Activated T-helper 9 cell treated with anti-CD3 and anti-CD28 coated beads, Interleukin-2, amount 50 U/mL, for 16 hours (primary cell): ENCODE measurements at places on chromosomes 6 and 20.

DNA sequence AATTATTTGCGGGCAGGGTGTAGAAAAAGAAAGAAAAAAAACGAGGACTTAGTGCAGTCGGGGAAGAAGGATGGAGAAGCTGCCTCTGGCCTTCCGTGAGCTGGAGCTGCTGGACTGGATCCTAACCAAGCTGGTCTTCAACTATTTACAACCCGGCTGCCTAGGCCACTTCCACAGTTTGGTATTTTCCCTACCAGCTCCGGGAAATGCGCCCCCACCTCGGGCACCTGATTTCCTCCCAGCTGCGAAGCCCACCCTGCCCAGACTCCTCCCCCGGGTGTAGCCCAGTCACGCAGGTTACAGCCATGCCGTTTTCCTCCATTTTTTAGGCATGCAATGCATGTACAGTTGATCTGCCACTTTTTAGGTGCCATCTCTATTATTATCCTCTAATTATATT is 21.2 kb downstream of the THEMIS start:
- DNase-seq, result no peak

DNA sequence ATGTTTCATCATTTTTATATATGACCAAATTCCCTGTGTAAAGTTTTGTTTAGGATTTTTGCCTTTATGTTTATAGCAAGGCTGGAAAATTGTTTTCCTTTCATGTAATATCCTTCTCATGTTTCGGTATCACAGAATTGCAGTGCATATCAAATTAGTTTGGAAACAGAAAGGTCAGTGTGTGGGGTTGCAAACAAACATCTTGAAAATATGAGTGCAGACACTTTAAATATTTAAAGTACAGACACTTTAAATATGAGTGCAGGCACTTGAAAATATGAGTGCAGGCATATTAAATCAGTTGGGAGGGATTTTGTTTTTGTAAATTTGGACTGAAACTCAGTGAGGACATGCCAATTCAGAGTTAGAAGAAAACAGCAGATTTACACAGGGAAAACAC is 6.5 kb downstream of the SLPI start:
- DNase-seq, result no peak

GRCh38 chr6:15793288-15793687 is 130.5 kb upstream of the DTNBP1 start:
- DNase-seq, result no peak

- no peak for DNase-seq
These were observed 287.0 kb upstream of the MARCKS start for GRCh38 chr6:113570161-113570560.

DNA sequence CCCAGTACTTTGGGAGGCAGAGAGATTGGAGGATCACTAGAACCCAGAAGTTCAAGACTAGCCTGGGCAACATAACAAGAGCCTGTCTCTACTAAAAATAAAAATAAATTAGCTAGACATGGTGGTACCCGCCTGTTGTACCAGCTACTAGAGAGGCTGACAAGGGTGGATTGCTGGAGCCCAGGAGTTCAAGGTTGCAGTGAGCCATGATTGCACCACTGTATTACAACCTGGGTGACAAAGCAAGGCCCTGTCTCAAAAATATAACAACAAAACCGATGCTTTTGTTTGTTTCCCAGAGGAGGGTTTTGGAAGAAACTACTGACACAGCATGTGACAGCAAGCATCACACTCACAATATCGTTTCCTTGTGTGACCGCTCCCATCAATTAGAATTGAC is 119.6 kb downstream of the TSHZ2 start:
- no peak for DNase-seq

GRCh38 chr20:32966881-32967781 is 37.1 kb downstream of the SUN5 start:
- DNase-seq, result peak; percentile 21
